Jurkat, Clone E6-1 (cell line): ENCODE measurements at places on chromosomes 13 and 19.

- DNase-seq: no peak
These were observed 12.2 kb upstream of the SAMD1 start for GRCh38 chr19:14102756-14103155.

DNA sequence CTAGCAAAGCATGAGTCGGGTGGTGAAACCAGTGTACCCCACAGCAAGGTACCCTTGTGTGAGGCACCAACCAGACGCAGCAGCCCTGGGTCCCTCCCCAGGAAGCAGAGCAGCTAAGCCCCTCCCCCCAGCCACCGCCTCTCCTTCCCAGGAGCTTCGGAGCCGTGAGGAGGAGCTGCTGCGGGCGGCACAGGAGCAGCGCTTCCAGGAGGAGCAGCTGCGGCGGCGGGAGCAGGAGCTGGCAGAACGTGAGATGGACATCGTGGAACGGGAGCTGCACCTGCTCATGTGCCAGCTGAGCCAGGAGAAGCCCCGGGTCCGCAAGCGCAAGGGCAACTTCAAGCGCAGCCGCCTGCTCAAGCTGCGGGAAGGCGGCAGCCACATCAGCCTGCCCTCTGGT lies 12.4 kb downstream of the TTC9B start:
- no peak for DNase-seq

DNA sequence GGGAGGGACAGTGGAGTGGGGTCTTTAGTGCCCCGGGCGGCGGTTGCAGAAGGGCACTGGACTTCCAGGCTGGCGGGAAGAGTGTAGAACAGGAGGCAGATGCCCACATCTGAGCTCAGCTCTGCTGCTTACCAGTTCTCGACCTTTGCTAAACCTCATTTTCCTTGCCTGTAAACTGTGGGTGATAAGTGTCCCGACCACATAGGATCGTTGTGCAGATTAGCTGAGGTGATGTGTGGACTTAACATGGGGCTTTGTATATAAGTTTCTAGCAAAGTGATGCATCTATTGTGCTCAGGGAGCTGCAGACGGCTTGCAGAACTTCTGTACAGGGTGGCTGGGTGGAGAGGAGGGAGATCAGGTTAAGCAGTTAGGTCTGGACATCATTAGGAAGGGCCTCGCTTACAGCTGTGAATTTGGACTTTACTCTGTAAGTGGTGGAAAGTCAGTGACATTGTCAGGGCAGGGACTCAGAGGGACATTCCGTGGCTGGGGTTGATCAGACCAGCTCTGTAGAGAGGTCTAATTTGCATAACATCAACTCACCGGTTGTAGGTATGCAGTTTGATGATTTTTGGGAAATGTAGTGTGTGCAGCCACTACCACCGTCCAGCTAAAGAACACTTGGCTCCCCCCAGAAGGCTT lies 70.0 kb downstream of the SPATA13 start:
- DNase-seq: no peak

DNA sequence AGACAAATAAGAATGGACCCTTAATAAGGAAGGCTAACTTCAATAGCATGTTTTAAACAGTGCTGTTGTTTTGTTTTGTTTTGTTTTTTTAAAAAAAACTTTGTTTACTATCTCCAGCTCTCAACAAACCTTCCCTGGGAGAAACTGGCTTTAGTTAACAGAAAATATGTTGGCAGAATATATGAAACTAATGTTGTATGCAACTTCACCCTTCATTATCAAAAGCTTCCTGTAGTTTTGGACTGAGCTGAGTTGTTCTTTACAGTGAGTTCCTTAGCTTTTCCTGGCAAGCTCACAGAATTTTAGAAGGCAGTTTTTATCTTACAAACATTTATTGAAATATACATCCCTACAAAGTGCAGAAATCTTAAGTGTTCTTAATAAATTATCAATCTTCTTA lies 2480.7 kb upstream of the PCDH20 start:
- DNase-seq: no peak

GRCh38 chr19:39828654-39829032 lies 5.3 kb downstream of the DYRK1B start:
- DNase-seq: no peak

- peak; percentile 20 for DNase-seq
These were observed 2.9 kb downstream of the CILP2 start for GRCh38 chr19:19540715-19541515.

- DNase-seq: no peak
These were observed 440.9 kb downstream of the RFC3 start for GRCh38 chr13:34258646-34259386.

DNA sequence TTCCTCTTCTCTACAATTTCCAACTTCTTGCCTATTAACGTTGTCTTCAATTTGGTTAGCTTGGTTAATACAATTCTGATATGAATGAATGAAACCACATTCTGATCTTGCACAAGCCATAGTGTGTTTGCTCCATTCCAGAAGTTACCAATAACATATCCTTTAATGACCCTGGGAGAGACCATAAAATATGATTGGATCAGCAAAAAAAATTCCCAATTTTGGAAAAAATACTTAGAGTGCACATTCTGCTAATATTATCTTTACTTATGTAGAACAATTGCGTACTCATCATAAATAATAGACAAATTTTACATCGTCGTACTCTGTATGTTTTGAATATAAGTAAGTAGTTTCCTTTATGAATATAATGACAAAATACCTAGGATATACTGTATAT lies 117.2 kb downstream of the SLITRK5 start:
- DNase-seq: no peak

DNA sequence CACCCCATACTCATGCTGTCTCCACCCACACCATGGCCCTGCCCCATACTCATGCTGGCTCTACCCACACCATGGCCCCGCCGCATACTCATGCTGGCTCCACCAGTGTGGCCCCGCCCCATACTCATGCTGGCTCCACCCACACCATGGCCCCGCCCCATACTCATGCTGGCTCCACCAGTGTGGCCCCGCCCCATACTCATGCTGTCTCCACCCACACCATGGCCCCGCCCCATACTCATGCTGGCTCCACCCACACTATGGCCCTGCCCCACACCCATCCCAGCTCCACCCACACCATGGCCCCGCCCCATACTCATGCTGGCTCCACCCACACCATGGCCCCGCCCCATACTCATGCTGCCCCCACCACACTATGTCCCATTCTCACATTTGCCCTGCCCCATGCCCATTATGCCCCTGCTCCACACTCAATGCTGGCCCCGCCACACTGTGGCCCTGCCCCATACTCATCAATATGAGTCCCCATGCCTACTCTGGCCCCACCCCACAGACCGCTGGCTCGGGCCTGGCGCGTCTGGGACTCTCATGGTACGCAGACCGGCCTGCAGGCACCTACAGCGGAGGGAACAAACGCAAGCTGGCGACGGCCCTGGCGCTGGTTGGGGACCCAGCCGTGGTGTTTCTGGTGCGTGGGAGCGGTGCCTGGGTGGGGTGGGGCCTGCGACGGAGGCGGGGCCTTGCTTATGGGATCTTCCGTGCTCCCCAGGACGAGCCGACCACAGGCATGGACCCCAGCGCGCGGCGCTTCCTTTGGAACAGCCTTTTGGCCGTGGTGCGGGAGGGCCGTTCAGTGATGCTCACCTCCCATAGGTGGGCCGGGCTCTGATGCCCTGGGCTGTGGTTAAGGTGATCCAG lies 3.7 kb upstream of the ARHGAP45 start:
- no peak for DNase-seq

- no peak for DNase-seq
These were observed 4.7 kb upstream of the ZNF606 start for GRCh38 chr19:58007285-58007684.

DNA sequence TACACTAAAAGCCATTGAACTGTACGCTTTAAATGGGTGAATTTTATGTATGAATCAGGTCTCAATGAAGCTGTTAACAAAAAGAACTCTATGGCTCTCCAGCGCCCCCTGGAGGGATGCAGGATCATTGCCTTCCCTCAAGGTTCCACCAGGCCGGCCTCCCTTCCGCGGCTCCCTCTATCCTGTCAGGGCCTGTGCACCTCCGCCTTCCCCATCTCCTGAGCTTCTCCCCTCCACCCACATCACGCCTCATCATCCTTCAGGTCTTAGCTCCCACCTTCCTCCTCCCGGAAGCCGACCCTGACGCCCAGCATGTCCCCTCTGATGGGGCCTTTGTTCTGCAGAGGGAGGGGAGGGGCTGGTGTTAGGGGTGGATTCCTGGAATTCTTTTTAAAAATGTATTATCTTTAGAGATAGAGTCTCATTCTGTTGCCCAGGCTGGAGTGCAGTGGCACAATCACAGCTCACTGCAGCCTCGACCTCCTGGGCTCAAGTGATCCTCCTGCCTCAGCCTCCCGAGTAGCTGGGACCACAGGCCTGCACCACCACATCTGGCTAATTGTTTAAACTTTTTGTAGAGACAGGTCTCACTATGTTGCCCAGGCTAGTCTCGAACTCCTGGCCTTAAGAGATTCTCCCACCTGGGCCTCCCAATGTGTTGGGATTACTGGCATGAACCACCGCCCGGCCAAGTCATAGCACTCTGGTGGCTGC lies 27.7 kb downstream of the MEIS3 start:
- DNase-seq: peak; percentile 53

DNA sequence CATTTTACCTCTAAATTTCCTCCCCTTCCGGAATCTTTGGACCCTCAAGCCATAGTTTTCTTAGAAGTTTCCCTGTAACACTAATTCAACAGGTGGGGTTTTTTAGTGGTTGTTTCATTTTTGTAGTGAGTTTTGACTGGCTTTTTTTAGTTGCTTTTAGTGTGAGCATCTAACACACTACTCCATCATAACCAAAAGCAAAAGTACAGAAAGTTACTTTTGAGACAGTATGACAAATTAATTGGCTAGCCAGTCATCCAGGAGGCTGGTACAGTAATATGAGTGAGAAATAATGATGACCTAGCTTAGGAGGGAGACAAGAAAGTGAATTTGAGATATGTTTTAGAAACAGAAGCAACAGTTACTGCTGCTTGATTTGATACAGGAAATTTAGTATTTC lies 71.5 kb downstream of the DNAJC15 start:
- DNase-seq: no peak

GRCh38 chr13:21053231-21053630 lies 8.2 kb downstream of the LATS2 start:
- peak; percentile 72 for DNase-seq

- no peak for DNase-seq
These were observed 61.2 kb downstream of the CCDC70 start for GRCh38 chr13:51922771-51923480.

GRCh38 chr13:48410199-48410598 lies 2.7 kb downstream of the LPAR6 start:
- DNase-seq: no peak

- DNase-seq: no peak
These were observed 95.0 kb upstream of the KLF5 start for GRCh38 chr13:72963762-72964161.

- no peak for DNase-seq
These were observed 72.0 kb downstream of the TSC22D1 start for GRCh38 chr13:44504116-44504515.

DNA sequence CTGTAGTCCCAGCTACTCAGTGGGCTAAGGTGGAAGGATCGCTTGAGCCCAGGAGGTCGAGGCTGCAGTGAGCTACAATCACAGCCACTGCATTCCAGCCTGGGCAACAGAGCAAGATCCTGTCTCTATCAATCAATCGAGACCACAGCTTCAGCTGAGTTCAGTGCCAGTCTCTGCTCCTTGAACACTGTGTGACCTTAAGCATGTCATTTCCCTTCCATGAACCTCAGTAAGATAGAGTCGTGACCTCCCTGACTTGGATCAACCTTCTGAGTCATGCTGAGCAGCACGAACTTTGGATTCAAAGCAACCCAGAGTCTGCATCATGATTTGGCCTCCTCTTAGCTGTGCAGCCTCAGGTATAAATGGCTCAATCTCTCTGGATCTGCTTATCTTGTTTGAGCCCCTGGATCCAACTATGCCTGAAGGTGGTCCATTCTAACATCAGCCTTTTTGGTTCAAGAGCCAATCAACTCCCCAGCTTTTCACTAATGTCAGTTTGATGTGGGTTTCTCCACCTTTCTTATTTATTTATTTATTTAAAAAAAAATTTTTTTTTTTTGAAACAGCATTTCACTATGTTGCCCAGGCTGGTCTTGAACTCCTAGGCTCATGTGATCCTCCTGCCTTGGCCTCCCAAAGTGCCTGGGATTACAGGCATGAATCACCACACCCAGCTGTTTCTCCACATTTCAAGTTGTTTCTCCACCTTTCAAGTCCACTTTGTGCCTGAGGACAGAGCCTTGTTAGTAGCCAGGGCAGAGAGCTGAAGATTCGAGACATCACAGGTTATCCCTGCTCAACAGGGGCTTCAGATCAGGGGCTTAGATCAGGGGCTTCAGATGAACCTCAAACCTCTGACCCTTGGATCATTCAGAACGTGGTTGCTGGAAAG lies 26.4 kb downstream of the PTPRS start:
- DNase-seq: no peak

- no peak for DNase-seq
These were observed 162.8 kb upstream of the SOX1 start for GRCh38 chr13:111904166-111904565.

- DNase-seq: no peak
These were observed 147.7 kb downstream of the GGACT start for GRCh38 chr13:100440751-100441425.

DNA sequence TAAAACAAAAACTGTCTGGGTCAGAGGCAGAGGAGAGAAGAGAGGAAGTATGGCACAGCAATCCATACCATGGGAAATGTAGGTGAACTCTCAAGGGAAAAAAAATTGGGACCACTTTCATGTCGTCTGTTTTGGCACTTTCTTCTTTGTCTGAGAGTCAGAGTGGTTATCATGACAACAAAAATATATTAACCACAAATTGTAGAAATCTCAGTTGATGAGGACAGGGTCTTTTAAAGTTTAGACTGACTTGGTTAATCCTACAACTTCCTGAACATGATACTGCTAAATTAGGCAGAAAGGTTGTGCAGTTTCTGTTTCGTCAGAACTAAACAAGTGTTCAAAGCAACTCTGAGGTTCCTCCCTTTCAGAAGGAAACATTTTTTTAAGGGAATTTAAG lies 15.2 kb downstream of the KLF5 start:
- DNase-seq: no peak
